Activated CD8-positive, alpha-beta T cell treated with anti-CD3 and anti-CD28 coated beads, Interleukin-2, amount 10 ng/mL, durations not matched to agents 7 days and 5 days (primary cell): ENCODE measurements at places on chromosomes 7 and 10.

DNA sequence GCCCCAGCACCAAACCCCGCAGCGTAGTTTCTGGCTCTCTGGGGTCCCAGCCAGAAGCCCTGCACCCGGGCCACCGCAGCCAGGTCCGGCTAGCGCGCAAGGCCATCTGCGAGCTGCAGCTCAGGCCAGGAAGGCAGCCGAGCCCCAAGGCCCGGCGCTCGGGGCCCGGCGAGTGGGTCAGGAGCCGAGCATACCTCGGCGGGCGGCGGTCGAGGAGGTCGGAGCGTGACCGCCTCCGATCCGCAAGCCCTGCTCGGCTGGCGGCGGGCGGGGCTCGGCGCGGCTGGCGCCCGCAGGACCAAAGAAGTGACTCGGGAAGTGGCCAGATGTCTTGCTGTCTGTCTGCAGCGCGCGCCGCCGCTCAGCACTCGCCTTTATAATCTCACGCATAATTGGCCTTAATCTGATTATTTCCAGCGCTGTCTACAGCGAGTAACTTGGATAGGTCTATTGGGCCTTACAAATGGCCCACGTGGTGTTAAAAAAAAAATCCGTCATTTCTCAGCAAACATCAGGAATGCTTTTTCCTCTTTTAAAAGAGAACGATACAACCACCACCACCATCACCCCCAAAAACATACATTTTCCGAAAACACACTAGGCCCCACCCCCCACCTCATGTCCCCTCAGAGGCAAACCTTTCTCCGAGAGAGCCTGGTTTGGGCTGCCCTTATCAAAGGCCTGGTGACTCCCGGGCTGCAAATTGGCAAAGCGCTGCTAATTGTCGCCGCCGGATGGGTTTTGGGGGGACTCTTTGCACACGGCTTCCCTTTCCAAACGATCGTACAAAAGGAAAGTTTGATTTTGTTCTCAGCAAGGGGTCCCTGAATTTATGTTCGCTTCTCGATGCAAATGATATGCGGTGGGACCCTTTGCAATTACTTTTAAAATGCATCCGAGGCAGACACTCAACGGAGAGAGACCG lies at the start of gene DRGX:
TSS of gene DRGX (minus strand) at position 349 of the 925 bp plus-strand sequence. CDS start 649 bp downstream, outside the sequence.
- no peak for DNase-seq

- no peak for DNase-seq
Measured at GRCh38 chr7:37013771-37014170, 289.5 kb upstream of the AOAH start.

GRCh38 chr10:13707156-13707881 lies 120.6 kb downstream of the PRPF18 start:
- peak; percentile 39 for DNase-seq

DNA sequence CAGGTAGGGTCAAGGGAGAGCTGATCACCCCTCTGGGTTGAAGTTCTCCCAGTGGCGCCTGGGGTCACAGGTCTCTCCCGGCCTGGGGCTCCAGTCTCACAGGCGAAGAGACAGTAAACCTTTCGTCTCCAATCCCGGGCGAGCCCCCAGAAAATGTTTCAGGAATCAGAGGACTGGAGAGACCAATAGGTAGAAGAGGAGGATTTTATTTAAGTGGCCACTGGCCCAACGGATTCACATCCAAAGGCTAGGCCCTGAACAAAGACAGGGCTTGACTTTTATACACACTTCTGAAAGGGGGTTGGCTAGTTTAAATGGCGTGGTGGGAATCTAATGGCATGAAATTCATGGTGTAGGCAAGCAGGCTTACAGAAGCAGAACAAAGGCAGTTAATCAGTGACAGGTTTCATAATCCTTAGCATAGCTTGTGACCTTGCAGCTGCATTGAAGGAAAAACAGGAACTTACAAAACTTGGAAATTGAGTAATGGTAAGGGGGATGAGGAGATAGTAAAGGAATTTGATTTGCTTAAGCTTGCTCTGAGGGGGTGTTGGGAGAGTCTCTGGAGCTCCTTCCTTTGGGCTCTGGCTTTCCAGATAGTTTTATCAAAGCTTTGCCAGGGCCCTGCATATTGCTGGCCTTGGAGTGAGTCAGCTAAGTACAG lies 105.5 kb downstream of the TRIM24 start:
- DNase-seq = no peak

DNA sequence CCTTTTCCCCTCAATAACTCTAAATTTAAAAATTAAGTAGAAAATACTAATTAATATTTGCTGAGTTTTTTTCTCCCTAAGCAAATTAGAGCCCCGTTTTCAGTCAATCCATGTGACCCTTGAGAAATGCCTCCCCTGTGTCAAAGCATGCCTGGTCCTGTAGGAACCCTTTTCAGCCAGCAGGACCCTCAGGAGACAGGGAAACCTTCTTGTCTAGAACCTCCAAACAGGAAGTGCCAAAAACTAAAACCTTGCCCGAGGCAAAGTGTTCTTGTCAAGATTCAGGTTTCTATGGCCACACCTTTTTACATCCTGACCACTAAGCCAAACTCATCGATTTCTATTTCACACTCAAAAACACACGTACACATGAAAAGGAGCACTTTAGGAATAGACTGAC lies 60.1 kb upstream of the NFE2L3 start:
- peak; percentile 33 for DNase-seq

DNA sequence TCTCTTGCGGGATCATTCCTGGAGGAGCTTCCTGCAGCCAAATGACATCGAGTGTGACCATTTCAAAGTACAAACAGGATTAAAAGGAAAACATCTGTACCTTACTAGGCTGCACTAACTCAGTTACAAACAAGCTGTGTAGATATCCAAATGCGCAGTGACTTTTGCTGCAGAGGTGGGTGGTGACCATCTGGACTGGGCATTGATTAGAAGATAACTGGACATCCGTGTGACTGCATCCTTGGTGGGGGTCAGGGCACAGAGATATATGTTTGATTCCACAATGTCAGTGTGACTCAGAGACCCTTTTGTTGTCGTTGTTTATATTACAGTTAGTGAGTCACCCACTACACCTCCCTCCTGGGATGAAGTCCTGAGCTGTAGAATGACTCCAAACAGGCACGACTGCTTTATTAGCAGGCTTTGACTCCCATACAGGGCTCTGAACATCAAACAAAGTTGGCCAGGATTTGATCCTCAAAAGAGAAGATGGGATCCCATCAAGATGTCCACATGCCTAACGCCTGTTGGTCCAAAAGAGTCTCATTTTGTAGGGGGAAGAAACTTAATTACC lies 56.7 kb upstream of the SDK1 start:
- no peak for DNase-seq

DNA sequence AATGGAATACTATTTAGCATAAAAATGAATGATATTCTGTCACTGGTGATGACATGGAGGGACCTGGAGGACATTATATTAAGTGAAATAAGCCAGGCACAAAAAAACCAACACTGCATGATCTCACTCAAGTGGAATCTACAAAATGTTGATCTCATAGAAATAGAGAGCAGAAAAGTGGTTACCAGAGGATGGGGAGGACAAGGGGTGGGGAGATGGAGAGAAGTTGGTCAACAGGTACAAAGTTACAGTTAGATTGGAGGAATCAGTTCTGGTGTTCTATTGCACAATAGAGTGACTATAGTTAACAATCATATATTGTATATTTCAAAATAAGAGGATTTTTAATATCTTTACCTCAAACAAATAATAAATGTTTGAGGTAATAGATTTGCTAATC lies 24.7 kb upstream of the SLC18A3 start:
- no peak for DNase-seq
